ENCODE measurements at places on chromosomes 3 and 15. TPM values are rescaled to one million over a fixed set of nuclear protein-coding genes. Genes with fewer than 3 reads are reported as not detected.
A peak's percentile ranks its signal among the peaks of the same experiment; 100 is the strongest.

GRCh38 chr3:58688574-58688973, 22.0 kb upstream of the FAM3D start:
- DNase-seq: peak; percentile 30

GRCh38 chr3:123667784-123668183, 82.9 kb upstream of the HACD2 start:
- no peak for DNase-seq

DNA sequence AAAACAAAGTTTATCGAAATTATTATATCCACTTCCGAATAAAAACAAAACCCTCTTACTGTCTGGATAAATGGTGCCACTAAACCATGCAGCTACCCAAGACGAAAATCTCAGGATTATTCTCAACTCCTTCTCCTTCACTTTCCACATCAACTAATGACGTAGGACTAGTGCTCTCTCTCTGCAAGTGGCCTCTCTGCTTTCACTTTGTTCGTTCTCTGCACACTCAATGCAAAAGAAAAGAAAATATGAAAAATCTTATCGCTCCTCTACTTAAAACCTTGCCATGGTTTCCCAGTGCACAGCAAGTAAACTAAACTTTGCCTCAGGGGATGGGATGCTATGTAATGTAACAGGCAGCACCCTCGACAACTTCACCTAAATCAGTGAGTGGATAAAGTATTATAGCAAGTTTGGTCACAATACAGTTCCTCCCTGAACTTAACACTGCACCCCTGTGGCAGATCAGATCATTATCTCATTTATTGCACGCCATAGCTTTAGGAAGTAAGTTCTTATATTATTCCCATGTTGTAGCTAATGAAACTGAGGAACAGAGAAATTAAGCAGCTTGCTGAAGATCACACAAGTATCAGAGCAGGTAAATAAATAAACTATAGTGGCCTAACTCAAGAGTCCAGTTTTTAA, 262.7 kb upstream of the GADL1 start:
- no peak for DNase-seq

- peak; percentile 88 for DNase-seq
These were observed at the start of gene RARRES1 for GRCh38 chr3:158731938-158732855. Gene RARRES1, minus strand, starts transcription at chr3:158732457. Its CDS starts 42 bp downstream, at chr3:158732415.

Gene NMB
- not detected for total RNA-seq

Gene SPSB4
- total RNA-seq: 2.4 TPM

GRCh38 chr15:86016750-86017149, 62.9 kb upstream of the AGBL1 start:
- DNase-seq: no peak

GRCh38 chr15:38954090-38954489, 389.5 kb upstream of the RASGRP1 start:
- no peak for DNase-seq

Gene RBP2
- not detected for total RNA-seq

DNA sequence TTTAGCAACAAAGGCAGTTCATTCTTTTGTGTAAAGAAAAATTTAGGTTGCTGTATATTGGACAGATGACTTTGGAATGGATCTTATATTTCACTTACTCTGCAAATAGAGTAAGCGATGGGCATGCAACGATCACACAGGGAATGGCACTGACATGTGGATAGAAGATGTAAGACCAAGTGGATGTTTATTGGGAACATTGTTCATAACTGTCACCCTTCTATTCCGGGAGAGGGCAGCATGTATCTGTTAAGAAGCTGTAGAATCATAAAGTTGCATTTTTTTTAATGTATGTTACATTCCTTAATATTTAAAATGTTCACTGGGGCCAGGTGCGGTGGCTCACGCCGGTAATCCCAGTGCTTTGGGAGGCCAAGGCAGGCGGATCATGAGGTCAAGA, 41.2 kb downstream of the HPS3 start:
- DNase-seq: no peak

DNA sequence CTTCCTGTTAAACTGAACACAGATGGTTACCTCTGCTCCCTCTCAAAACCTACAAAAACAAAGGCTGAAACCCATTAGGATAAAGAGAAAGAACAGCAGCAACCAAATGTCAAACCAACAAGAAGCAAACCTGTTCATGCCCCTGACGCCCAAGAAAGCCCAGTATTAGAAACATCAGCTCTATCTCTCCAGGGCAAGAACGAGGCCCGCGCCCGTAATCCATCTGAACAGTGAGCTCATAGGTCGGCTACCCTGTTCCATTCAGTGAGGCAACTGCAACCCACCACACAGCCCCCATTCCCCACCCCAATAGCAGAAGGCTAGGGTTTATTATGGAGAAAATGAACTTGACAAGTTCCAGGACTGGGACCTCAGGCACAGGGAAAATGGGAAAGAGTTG, 10.0 kb downstream of the LSG1 start:
- no peak for DNase-seq

Gene CCDC66
- total RNA-seq: 29.6 TPM

GRCh38 chr3:146326875-146327543, 76.1 kb upstream of the PLSCR4 start:
- peak; percentile 47 for DNase-seq

GRCh38 chr3:131091768-131092167, 65.1 kb downstream of the NEK11 start:
- no peak for DNase-seq

DNA sequence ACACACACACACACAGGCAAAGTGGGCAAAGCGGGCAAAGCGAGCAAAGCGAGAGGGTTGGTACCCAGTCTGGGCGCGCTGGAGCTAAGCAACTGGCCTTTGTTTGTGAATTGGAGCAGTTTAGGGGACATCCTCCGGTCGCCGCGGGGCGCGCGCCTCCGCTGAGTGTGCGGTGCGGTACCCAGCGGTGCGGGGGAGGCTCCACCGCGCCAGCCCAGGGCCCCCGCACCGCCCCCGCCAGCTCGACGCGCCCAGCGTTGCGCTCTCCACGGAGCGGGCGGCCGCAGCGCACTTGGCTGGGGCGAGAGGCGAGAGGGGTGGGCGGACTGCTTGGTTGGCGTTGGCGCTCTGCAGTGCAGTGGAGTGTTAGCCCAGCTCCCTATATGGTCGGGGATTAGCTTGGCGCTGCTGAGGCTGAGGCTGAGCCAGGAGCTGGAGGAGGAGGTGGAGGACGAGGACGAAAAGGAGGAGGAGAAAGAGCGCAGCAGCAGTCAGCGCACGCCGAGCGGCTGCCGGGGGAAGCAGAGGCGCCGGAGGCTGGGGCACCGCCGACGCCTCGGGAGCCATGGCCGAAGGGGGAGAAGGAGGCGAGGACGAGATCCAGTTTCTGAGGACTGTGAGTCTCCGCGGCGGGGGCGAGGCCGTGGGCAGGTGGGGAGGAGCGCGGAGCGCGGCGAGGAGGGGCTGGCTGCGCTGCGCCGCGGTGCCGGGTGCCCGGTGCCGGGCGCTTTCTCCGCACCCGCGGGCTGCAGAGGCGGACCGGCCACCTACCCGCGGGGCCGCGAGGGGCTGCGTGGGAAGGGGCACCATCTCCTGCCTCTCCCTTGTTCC, at the start of gene RYR3:
RYR3 (plus strand) TSS at position 487 of the 831 bp plus-strand sequence; CDS start at position 566, 79 bp downstream.
- no peak for DNase-seq

DNA sequence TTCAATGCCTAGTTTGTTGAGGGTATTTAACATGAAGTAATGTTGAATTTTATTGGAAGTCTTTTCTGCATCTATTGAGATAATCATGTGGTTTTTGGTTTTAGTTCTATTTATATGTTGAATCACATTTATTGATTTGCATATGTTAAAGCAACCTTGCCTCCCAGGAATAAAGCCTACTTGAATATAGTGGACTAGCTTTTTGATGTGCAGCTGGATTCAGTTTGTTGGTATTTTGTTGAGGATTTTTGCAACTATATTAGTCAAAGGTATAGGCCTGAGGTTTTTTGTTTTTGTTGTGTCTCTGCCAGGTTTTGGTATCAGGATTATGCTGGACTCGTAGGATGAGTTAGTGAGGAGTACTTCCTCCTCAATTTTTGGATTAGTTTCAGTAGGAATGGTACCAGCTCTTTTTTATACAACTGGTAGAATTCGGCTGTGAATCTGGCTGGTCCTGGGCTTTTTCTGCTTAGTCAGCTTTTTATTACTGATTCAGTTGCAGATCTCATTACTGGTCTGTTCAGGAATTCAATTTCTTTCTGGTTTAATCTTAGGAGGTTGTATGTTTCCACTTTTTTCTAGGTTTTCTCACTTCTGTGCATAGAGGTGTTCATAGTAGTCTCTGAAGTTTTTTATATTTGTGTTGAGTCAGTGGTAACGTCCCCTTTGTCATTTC, 209.8 kb upstream of the RBMS3 start:
- DNase-seq: no peak

Gene PIERCE2
- total RNA-seq: 1.1 TPM

Gene RAB8B
- 2.0 TPM for total RNA-seq

Gene LAMB2
- 315 TPM for total RNA-seq

GRCh38 chr3:194962056-194962455, 276.4 kb downstream of the FAM43A start:
- DNase-seq: peak; percentile 5

Gene ARNT2
- total RNA-seq: 6.2 TPM

DNA sequence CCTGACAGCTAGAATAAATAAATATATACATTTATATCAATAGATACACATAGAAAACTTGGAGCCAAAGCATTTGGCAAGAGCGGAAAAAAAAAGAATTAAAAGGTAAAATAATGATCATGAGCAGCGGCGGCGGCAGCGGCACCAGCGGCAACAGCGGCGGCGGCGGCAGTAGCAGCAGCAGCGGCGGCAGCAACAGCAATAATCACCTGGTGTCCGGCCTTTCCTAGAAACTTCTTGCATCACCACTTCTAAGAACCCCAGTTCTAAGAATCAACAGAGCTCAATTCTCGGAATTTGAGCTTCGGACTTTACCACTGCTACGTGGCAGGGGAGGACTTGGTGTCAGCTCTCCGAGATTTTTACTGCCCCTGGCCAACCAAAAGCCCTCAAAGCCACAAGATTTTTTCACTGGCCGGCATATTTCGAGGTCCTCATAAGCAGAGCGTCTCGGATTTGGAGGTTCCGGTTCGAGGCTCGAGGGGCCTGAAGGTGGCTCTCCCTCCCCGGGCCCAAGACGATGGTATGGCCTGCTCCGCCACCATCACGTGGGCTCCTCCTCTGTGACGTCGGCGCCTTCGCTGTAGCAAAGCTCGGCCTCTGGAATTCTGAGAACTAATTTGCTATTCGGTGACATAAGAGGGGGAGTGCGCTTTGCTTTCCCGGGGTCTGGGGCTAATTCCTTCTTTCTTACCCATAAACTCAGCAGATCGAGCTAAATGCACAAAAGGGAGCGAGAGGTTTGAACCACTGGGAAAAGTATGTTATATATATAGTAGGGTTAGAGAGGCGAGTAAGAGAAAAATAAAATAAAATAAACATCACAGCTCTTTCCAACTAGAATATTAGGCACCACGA, at the start of gene BCL6:
BCL6 (minus strand) TSS at position 268 of the 858 bp plus-strand sequence. CDS start 11,775 bp downstream, outside the sequence.
- DNase-seq: peak; percentile 92

Measured in stomach (tissue), 19 donors.